ENCODE measurements at places on chromosomes 6 and 20. TPM values are rescaled to one million over a fixed set of nuclear protein-coding genes. Genes with fewer than 3 reads are reported as not detected.
A peak's percentile ranks its signal among the peaks of the same experiment; 100 is the strongest.

The INSM1 gene
- 2.8 TPM for total RNA-seq

The TBC1D7 gene
- total RNA-seq, result 25.7 TPM

The KIF6 gene
- total RNA-seq, result 0.24 TPM

The BTN1A1 gene
- not detected for total RNA-seq

The NRSN1 gene
- 2.4 TPM for total RNA-seq

The CRIP3 gene
- total RNA-seq, result 0.77 TPM

The ARMH2 gene
- not detected for total RNA-seq

The CST2 gene
- not detected for total RNA-seq

The EFCAB8 gene
- 0.66 TPM for total RNA-seq

The POM121L2 gene
- total RNA-seq, result 0.14 TPM

The OR12D3 gene
- not detected for total RNA-seq

The PDYN gene
- total RNA-seq, result not detected

The HLA-DRB5 gene
- total RNA-seq, result 2.1 TPM

The USP49 gene
- total RNA-seq, result 3.7 TPM

The SLC17A1 gene
- not detected for total RNA-seq

The TULP1 gene
- total RNA-seq, result not detected

The DLL1 gene
- total RNA-seq, result 16.5 TPM

GRCh38 chr6:156395276-156395675 lies 381.9 kb upstream of the ARID1B start:
- peak; percentile 85 for DNase-seq

DNA sequence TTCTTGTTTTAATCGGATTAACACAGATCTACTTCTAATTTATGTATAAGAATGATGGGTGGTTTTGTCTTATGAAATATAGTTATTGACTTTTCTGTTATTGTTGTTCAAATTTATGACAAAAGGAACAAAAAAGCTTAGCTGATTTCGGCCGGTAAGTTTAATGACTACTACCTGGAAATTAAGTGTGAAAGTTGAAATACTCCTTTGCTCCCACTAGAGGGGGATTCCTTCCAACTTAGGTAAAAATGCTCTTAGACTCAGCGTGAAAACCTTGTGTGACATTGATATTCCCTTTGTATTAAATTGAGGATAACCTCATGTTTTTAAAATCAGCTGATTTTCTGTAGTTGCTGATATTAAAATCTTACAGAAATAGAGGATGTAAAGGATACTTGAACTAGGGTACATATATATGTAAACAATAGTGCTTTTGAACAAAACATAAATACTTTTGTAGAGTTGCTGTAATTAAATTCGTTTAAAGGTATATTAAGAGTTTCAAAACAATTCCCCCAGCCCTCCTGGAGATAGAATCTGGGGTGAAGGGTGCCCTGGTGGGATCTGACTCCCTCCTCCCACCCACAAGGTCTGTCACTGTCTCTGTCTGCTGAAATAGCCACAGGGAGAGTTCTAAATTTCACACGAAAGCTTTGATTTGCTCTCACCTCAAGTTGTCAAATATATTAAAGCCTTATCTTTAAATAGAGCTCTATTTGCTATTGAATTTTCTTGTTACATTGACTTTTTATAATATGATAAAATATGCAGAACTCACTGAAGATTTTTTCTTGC lies 257.5 kb downstream of the ARID1B start:
- DNase-seq, result no peak

DNA sequence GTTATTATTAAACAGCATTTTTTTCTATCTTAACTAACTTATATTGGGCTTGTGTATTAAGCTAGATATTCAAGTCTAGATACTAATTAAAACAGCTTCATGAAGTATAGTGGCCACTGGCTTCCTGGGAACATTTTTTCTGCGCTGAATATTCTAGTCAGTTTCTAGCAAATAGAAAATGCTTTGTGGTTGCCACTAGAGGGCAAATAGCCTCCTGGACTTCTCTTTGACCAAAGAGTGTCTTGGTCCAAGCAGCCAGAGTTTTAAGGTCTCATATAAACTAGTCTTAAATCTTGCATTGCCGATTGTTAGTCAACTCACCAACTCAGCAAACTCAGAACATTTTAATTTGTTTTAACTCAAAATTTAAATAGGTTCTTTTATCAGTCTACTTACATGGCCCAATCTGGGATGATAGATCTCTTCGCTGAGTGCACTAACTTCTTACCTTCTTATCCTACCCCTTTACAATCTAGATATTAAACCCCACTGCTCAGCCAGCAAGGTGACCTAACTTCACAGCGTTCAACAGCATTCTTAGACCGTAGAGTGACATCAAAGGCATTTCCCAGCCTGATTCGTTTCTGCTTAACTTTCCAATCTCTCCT lies 24.6 kb upstream of the ID4 start:
- no peak for DNase-seq

DNA sequence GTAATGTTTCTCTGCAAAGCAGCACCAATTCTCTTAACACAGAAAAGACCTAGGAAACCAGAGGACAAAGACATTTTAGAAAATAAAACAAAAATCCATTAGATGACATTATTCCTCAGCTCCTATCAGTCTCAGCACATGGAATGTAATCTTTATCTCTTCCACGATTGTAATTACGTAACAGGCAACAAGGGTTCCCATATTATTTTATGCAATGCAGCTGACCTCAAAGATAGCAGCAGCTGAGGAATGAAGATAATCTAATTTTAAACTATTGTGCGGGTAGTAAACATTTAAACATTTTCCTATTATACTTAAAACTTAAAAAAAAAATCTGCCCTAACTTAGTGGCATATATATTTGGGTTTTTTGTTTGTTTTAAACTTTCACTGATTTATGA lies 33.0 kb upstream of the PTCHD4 start:
- no peak for DNase-seq

GRCh38 chr6:149200282-149200945 lies 117.1 kb upstream of the TAB2 start:
- DNase-seq, result no peak

GRCh38 chr6:66226109-66226508 lies 519.1 kb upstream of the EYS start:
- DNase-seq, result no peak

GRCh38 chr6:2524090-2524489 lies 226.6 kb downstream of the MYLK4 start:
- no peak for DNase-seq

GRCh38 chr20:62822788-62823651 lies 6.2 kb downstream of the COL9A3 start:
- no peak for DNase-seq

- no peak for DNase-seq
These were observed 26.2 kb upstream of the RHAG start for GRCh38 chr6:49662892-49663261.

DNA sequence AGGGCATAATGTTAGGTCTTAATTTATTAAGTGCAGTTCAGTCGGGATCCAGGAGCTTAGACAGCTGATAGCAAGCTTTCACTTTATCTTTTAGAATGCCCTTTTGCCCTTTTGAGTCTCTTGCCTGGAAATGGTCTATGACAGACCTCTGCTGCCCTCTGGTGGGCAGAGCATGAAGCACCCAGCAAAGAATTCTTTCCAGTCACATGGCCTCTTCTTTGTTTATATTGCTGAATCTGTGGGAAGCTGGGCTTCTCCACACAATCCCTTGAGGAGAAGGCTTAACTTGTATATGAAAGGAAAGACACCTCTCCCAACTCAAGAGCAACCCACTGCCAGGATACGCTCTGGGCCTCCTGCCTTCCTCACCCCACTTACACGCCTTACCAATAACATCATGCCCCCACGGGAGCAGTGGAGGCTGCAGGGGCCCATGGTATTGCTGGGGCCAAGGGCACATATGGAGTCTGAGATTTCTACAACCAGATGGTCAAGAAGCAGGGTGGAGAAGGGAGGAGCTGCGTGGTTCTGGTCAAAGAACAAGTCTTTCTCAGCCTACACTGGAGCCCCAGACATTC lies 20.4 kb downstream of the WFDC3 start:
- DNase-seq, result peak; percentile 91

DNA sequence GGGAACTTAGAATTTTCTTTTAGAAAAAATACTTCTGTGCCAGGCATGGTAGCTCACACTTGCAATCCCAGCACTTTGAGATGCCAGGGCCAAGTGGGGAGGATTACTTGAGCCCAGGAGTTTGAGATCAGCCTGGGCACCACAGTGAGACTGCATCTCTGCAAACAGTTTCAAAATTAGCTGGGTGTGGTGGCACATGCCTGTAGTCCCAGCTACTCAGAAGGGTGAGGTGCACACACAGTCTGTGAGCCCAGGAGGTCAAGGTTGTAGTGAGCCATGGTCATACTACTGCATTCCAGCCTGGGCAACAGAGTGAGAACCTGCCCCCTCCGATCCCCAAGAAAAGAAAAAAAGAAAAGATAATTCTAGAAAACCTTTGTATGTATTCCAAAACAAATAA lies 346.0 kb upstream of the KCNQ5 start:
- no peak for DNase-seq

DNA sequence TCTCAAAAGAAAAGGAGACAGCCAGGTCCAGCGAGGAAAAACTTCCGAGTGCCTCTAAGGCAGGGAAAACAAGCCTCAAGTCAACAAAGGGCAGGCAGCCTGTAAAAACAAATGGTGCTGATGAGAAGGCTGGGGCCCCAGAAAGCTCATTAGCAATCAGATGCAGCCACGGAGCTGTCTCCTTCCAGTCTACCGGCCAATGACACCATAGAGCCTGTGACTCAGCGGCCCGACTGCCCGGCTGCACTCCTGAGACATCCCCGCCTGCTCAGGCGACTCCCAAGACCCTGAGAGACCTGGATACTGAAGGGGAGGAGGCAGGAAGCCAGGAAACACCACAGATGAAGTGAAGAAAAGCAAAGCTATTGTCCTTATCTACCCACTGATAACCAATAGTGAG lies 120.1 kb upstream of the HDDC2 start:
- no peak for DNase-seq

- no peak for DNase-seq
These were observed 1097.2 kb upstream of the GJE1 start for GRCh38 chr6:141035312-141036200.

DNA sequence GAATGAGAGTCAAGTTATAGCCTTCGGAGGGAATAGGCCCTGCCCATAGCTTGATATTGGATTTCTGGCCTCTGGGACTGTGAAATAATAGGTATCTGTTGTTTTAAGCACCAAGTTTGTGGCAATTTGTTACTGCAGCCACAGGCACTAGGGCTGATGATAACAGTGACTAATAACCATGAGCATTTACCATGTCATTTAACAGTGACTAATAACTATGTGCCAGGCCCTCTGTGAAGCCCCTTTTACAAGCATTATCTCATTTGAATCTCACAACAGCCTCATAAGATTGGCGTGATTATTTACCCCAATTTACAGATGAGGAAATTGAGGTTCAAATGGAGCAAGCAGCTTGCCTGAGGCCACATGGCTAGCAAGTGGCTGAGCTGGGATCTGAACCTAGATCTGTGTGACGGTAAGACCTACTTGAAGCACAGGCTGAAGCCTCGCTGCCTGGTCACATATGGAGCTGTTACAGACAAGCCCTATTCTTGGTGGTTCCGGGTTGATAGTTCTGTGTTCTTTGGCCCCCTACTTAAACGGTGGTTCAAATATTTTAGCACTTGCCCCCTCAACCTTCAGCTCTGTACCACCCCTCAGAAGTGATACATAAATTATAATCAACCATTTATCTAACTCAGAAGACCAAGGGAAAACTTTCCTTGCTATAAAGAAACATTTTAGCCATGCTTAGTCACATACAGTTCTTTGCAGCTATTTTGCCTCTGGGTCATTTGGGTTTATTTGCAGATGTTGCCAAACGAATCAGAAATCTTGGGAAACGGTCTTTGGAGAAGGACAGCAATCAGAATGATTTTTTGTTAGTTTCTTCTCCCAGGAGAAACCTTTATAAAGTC lies 98.3 kb downstream of the ELOVL5 start:
- DNase-seq, result no peak

- no peak for DNase-seq
These were observed 1.9 kb upstream of the TMEM242 start for GRCh38 chr6:157325069-157325805.

- no peak for DNase-seq
These were observed 49.3 kb upstream of the KIF13A start for GRCh38 chr6:18036781-18037180.

GRCh38 chr6:1470040-1470439 lies 80.7 kb downstream of the FOXF2 start:
- DNase-seq, result no peak

DNA sequence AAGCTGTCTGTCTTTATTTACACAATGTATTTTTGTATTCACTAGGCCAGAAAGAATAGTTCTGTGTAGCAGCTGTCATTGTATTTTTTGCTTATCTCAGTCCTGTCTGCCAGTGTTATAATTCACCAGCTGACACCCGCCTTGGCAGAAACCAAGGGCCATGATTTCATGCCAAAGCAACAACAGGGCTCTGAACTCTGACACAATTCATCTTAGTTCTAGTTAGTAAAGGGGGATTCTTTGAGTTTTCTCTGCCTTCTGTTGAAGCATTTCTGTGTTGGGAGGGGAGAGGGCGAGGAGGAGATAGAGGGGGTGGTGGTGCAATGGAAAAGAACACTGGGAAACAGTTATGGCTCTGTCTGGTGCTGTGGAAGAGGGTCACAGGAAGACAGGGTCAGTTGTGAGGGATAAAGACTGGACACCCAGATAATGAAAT lies 684.6 kb upstream of the MARCKS start:
- no peak for DNase-seq

DNA sequence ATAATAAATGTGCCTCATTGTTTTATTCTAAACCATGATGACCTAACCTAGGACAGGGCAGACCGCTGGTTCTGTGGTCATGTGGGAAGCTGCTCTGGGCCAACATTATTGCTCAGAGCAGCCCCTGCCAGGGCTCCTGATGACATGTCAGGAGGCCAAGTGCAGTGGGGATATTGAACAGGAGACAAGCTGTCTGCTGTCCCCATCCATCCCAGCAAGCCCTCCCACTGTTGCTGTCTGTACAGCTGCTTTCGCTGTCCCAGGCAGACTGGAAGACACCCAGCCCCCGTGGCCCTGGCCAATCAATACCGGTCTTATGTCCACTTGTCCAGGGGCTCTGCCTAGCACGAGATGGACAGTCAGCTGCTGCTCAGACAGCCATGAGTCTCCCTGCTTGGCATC lies 43.2 kb upstream of the FNDC1 start:
- DNase-seq, result no peak

DNA sequence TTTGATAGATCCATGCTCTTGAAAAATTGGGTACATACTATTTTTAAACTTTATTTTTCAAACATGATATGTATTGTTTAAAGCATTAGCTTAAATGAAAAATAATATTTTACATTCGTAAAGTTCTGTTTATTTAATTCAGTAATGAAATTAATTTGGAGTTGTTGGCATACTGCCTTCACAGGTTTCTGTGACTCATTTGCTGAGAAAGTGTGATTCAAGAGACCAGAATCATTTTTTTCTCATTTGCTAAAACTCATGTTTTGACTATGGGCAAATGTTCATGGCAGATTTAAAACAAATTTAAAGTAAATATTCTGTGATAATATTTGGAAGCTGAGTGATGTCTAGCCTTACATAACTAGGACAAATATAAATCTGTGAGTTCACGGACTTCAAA lies 230.4 kb downstream of the BCKDHB start:
- no peak for DNase-seq

All from mucosa of descending colon (tissue), 3 donors.